Stimulated activated CD8-positive, alpha-beta memory T cell treated with anti-CD3 and anti-CD28 coated beads, Interleukin-4, amount 100 ng/mL, for 1 hour (primary cell): ENCODE measurements at places on chromosomes 3 and 15.

DNA sequence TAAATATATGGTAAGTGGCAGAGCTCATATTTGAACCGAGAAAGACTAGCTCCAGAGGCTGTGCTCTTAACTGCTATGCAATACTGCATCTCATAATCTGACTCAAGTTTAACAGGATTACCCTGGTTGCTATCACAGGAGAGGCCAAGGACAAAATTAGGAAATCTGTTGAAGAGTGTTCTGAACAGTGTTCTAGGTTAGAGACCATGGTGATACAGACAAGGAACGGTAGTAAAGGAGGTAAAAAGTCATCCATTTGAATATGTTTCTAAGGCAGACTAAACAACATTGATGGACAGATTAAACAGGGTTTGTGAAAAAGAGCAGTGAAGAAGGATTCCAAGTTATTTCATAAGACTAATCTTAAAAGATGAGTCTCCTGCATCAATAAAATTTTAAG lies 22.1 kb downstream of the PLOD2 start:
- DNase-seq: no peak

DNA sequence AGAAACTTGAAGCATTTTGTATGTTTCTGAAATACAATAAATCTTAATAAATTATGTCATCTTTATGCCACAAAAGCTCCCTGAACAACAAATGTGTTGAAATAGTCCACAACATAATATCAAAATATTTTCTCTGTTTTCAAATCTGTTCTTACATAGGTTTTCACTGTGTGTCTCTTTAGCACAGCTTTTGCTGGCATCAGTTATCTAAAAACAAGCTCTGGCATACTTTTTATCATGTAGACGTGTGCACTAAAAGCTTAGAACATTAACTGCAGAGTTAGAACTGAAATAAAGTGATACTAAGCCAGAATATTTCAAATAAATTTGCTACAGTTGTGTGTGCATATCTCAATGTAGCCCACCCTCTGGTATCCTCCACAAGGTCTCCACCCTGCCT lies 41.8 kb upstream of the ALCAM start:
- DNase-seq: no peak

DNA sequence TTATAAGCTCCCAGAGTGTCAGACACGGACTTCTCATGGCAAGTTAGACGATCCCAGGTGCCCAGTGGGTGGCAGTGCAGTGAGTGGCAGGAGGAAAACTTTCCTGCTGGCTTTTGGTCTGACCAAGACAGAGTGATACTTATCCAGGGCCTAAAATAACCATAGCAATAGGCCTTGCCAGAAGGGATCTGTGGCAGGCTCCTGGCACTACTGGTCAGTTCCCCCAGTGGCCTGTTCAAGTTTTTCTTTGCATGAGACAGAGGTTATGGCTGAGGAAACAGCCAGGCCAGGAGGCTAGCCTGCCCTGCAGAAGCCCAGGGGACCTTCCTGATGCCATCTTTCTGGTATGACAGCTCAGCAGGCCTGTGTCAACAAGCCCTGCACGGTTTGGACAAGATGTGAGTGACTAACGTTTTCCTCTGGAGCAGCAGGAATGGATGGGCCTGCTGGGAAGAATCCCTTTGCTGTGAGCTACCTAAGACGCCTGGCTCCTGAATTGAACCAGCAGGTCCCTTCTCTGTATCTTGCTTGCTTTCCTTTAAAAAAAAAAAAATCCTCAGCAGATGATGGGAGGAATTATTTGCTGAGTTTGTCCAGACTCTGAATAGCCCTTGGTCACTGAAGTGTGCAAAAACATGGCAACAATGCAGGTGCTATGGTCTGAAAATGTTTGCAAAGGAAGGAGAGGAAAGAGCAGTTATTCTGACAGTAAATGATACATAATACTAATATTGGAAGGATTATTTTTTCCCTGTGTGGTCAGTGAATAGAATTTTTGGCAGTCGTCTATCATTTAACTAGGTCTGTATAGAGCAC lies 18.0 kb downstream of the SCG5 start:
- no peak for DNase-seq

DNA sequence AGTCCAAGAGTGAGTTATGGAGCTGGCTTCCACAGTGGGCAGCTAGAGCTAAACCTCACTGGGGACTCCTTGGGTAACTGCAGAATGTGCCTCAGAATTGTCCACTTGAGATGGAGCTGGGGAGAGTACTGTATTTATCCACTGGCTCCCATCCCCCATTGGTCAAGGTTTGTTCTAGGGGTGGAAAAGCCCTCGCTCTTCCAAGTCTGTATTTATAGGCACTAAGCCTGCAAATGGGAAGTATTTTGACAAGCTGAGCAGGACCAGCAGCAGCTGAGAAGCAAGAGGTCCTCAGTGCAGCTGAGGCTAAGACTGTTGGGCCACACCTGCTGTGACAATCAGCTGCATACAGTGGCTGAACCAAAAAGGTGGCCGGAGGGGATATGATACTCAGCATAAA lies 5.8 kb downstream of the USP13 start:
- DNase-seq: no peak

DNA sequence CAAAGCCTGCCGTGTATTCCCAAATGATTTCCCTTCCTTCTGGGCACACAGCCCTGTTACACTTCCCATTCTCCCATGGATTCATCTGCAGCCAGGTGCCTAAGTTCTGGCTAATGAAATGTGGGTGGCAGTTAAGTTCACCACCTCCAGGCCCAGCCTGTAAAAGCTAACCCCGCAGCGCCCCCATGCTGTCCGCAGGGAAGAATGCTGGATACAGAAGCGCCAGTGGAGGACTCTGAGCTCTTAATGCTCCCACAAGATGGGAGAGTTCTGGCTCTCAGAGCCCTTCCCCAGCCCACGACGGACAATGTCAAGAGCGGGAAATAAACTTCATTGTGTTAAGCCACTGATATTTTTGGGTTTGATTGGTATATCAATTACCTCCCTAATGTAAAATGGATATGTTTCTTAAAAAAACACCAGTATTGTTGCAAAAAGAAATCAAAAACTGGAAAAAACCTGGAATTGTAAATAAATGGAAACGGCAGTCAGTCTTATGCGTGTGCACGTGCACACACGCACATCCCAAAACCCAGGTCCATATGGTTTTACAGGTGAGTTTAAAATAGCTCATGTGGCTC lies 37.7 kb upstream of the FGD5 start:
- no peak for DNase-seq

- no peak for DNase-seq
Measured at GRCh38 chr3:71589132-71589531, 5.6 kb upstream of the FOXP1 start.

- no peak for DNase-seq
Measured at GRCh38 chr3:152737021-152737908, 97.7 kb upstream of the P2RY1 start.

DNA sequence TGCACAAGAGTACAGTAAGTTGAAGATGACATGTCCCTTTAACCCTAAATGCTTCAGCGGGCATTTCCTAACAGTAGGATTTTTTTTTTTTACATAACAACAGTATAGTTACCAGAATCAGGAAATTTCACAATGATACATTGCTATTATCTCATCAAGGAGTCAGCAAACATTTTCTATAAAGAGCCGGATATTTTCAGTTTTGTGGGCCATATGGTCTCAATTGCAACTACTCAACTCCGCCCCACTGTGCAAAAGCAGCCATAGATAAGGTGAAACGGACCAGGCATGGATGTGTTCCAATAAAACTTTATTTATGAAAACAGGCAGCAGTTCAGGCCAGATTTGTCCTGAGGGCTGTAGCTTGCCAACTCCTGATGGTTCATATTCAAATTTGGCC lies 130.6 kb downstream of the SMAD6 start:
- DNase-seq: no peak

- DNase-seq: no peak
Measured at GRCh38 chr3:45595364-45596195, 1.0 kb downstream of the LIMD1 start.

GRCh38 chr3:43180027-43180426 lies 74.1 kb upstream of the POMGNT2 start:
- peak; percentile 14 for DNase-seq

- no peak for DNase-seq
Measured at GRCh38 chr3:137008976-137009375, 51.2 kb downstream of the IL20RB start.

GRCh38 chr15:85422607-85423006 lies 42.2 kb downstream of the AKAP13 start:
- DNase-seq: no peak

DNA sequence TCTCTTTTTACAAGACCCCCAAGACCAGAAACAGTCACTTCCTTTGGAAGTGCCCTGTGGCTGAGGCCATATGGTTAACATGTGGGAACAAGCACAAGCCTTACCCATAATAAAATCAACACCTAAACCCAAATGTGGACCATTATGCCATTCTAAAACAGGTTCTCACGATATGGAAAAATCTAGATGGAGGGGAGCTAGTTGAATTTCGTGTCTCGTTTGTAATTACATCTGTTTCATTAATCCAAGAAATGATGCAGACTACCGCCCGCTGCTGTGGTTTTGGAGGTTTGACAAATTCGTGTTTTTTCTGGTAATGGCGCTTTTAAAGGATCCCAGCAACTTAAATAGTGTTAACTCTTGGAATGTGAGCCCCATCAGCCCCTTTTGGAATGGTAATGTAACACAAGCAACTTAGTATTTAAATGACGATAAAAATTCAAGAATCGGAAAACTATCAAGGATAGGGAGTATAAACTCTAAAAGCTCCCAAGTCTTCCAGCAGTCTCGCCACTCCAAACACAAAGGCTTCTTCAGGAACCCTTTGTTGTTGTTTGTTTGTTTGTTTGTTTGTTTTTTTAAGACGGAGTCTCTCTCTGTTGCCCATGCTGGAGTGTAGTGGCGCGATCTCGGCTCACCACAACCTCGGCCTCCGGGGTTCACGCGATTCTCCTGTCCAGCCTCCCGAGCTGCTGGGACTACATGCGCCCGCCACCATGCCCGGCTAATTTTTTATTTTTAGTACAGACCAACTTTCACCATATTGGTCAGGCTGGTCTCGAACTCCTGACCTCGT lies 1.1 kb downstream of the CNBP start:
- DNase-seq: no peak

DNA sequence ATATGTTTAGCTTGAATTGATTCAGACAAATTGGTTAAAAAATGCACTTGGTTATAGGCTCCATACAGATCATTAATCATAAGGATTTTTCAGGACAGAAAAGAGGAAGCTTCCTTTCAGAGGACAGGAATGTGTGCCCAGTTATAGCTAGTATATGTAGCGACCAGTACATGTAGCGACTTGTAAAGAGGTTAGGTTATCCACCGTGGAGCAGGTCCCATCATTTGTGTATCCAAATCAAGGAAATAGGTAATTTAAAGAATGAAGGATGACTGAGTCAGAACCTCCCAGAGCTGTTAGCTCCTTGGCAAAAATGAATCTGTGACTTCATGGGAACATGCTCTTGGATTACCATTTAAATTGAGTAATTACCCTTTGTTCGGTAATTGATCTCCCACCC lies 15.8 kb upstream of the P2RY12 start:
- DNase-seq: no peak

GRCh38 chr15:40029979-40030893 lies 8.7 kb downstream of the SRP14 start:
- DNase-seq: no peak

GRCh38 chr3:151768393-151768930 lies 34.7 kb downstream of the AADACL2 start:
- no peak for DNase-seq

DNA sequence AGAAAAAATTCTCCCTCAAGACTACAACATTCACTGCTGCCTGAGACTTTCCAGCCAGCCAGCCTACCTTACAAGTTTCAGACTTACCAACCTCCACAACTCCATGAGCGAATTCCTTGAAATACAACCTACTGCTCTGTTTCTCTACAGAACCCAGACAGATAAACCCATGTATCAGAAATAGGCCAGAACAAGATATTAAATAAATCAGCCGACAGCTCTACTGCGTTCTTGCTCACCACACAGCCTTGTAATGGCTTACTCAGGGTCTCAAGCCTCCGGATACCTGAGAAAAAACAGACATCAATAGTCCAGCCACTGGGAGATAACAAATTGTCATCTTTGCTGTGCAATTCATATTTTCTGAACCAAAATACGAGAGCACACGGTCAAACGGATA lies 43.6 kb upstream of the LIPC start:
- DNase-seq: no peak

GRCh38 chr3:84547971-84548970 lies 410.5 kb upstream of the CADM2 start:
- no peak for DNase-seq

DNA sequence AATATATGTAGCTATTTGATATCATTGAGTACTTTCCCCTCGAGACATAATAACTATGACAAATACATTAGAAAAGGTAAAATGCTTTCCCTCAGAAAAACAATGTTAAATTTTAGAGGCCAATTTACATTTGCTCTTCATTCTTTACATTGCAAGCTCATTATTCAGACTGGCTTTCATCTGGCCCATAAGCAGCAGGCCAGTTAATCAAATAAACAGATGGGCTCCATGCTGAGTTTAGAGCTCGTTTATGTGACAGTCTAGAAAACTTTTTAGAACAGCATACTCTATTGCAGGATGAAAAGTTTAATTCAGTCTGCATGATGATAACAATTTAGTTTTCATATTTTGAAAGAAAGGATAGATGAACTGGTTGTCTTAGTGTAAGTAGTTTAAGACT lies 150.6 kb downstream of the DUT start:
- DNase-seq: no peak

- DNase-seq: no peak
Measured at GRCh38 chr15:37891766-37892368, 42.6 kb upstream of the TMCO5A start.

DNA sequence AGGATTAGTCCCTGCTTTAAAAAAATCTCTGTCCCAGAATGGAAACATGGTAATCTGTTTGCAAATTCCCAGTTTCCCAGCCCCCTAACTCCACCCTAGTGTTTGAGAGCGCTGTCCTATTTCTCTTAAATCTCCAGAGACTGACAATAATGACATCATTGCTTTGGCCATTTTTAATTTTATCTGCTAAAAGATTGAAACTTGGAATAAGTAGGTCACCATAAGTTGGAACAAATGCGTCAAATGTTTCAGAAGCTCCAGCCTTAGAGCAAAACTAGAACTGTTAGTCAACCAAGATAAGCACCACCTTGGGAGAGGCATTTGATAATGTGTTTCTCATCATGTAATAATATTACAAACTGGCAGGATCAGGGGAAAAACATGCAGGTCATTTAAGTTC lies 25.7 kb upstream of the MB21D2 start:
- DNase-seq: no peak

DNA sequence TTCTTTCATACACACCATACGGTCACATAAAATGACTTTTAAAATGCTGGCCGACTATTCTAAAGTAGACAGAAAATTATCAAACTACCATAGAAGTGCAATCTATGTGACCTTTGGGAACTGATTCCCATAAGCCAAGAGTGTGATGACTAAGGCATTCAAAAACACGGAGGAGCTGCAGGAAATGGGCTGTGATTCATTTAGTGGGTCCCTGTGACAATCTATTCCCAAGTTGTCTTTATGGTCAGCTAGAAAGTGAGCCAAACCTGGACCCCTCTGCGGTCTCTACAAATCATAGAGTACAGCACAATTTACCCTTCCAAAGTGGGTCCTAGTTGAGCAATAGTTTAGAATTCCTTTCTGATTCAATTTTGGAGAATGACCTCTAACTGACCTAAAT lies 251.5 kb upstream of the CBLB start:
- no peak for DNase-seq
